ENCODE measurements at places on chromosomes 13 and 19. TPM values are rescaled to one million over a fixed set of nuclear protein-coding genes. Genes with fewer than 3 reads are reported as not detected.

DNA sequence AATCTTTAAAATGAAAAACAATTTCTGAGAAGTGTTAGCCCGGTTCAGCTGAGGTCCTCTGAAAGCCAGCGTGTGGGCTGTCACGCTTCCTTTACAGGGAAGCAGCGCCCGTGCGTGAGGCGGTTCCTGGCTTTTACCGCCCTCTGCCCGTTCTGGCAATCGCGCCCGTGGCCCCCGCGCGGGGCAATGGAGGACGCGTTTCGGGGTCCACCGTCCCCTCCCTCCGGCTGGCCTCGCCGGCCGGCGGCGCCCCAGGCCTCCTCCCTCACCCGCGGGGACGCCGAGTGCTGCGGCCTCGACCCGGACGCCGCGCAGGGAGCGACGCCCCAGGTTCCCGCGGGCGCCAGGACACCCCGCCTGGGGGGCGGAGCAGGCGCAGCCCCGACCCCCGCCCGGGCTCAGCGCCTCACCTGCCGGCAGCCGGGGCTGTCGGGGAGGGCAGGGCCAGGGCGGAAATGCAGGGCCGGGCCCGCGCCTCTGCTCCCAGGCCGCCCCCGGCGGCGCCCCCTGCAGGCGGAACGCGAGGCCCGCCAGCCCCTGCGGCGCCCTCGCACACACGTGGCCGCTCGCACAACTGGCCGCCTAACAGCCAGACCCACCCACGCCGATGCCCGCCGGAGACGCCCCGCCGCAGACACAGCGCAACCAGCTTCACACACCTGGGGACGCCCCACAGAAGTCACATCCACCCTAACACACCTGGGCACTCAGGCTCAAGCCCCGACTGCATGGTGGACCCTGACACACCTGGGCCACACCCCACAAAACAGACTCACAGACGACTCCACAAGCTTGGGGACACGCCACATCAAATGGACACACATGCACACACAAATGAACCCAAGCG lies at the start of gene GGACT:
TSS of gene GGACT (minus strand) at position 459 of the 847 bp plus-strand sequence. CDS start 56,198 bp downstream, outside the sequence.
- no peak for DNase-seq
- H3K4me3 ChIP-seq = peak within 1 kb of the TSS; percentile 86
- no peaks in the 10 kb centered on the region for H3K36me3 ChIP-seq

The IRGC gene
- total RNA-seq = not detected

GRCh38 chr13:83691966-83692365 lies 190.3 kb downstream of the SLITRK1 start:
- DNase-seq = no peak

DNA sequence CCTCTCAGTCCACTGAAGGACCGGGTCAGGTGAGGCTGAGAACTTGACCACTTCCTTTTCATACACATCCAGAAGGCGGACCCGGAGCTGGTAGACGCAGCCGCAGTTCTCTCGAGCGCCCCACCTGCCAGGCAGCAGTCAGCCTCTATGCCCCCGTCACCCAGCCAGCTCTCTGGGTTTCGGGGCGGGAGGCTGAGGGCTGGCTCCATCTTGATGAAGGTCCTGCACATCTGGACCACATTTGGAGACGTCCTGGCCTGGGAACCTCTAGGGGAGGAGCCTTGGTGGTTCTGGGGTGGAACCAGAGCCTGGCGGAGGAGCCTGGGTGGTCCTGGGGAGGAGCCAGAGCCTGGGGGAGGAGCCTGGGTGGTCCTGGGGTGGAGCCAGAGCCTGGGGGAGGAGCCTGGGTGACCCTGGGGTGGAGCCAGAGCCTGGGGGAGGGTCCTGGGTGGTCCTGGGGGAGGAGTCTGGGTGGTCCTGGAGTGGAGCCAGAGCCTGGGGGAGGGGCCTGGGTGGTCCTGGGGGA lies 14.3 kb downstream of the MRPS12 start:
- H3K36me3 ChIP-seq = peaks cover 13% of the 10 kb centered on the region
- no peaks in the 10 kb centered on the region for H3K27me3 ChIP-seq
- H3K4me1 ChIP-seq = peaks cover 7% of the 10 kb centered on the region
- DNase-seq = no peak

DNA sequence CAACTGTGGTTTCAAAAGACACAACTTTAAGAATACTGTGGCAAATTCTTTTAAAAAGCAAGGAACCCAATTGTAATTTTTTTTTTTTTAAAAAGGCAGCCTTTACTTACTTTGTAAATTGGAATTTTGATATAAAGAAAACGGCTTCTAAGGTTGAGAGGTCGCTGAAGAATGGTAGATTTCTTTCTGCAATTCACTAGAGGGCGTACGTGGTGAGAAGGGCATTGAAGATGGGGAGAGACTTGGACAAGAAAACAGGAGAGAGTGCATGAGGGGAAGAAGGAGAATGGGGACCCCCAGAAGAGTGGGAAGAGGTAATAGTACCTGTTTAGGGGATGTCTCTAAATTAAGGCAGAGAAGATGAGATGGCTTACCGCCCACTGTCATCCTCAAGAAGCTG lies 33.5 kb upstream of the PABPC3 start:
- no peak overlapping the region for H3K4me3 ChIP-seq
- no peaks in the 10 kb centered on the region for H3K4me1 ChIP-seq
- peaks cover 13% of the 10 kb centered on the region for H3K27me3 ChIP-seq
- no peaks in the 10 kb centered on the region for H3K36me3 ChIP-seq
- DNase-seq = no peak
- no peak overlapping the region for H3K27ac ChIP-seq

The HOMER3 gene
- 29.5 TPM for total RNA-seq

- peak overlapping the region; percentile 74 for H3K27ac ChIP-seq
- no peak for DNase-seq
- no peaks in the 10 kb centered on the region for H3K36me3 ChIP-seq
- peak overlapping the region; percentile 52 for H3K4me3 ChIP-seq
Measured at GRCh38 chr19:40600570-40601133, 517 bp upstream of the LTBP4 start.

GRCh38 chr19:40464059-40465024 lies 1.2 kb downstream of the BLVRB start:
- H3K4me3 ChIP-seq = peak overlapping the region; percentile 77
- H3K4me1 ChIP-seq = peaks cover 63% of the 10 kb centered on the region
- no peaks in the 10 kb centered on the region for H3K27me3 ChIP-seq
- peak overlapping the region; percentile 93 for H3K27ac ChIP-seq

The ZNF154 gene
- total RNA-seq = 2.5 TPM

The MBD3L3 gene
- not detected for total RNA-seq

DNA sequence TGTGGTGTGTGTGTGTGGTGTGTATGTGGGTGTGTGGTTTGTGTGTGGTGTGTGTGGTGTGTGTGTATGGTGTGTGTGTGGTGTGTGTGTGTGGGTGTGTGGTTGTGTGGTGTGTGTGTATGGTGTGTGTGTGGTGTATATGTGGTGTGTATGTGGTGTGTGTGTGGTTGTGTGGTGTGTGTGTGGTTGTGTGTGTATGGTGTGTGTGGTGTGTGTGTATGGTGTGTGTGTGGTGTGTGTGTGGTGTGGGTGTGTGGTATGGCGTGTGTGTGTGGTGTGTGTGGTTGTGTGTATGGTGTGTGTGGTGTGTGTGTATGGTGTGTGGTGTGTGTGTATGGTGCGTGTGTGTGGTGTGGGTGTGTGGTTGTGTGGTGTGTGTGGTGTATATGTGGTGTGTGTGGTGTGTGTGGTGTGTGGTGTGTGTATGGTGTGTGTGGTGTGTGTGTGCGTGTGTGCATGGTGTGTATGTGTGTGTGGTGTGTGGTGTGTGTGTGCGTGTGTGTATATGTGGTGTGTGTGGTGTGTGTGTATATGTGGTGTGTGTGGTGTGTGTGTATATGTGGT lies 8.7 kb downstream of the SHISA7 start:
- H3K27me3 ChIP-seq = peaks cover 83% of the 10 kb centered on the region
- H3K36me3 ChIP-seq = no peaks in the 10 kb centered on the region
- no peaks in the 10 kb centered on the region for H3K4me1 ChIP-seq
- H3K27ac ChIP-seq = no peak overlapping the region
- no peak for DNase-seq

- no peak overlapping the region for H3K4me3 ChIP-seq
- H3K36me3 ChIP-seq = no peaks in the 10 kb centered on the region
- H3K27ac ChIP-seq = no peak overlapping the region
- H3K4me1 ChIP-seq = peaks cover 10% of the 10 kb centered on the region
Measured at GRCh38 chr19:35090506-35091214, 25.0 kb upstream of the FXYD3 start.

GRCh38 chr13:112669881-112670499 lies 19.8 kb upstream of the ATP11A start:
- no peaks in the 10 kb centered on the region for H3K36me3 ChIP-seq
- no peaks in the 10 kb centered on the region for H3K27me3 ChIP-seq
- H3K27ac ChIP-seq = no peak overlapping the region
- H3K4me3 ChIP-seq = no peak overlapping the region

DNA sequence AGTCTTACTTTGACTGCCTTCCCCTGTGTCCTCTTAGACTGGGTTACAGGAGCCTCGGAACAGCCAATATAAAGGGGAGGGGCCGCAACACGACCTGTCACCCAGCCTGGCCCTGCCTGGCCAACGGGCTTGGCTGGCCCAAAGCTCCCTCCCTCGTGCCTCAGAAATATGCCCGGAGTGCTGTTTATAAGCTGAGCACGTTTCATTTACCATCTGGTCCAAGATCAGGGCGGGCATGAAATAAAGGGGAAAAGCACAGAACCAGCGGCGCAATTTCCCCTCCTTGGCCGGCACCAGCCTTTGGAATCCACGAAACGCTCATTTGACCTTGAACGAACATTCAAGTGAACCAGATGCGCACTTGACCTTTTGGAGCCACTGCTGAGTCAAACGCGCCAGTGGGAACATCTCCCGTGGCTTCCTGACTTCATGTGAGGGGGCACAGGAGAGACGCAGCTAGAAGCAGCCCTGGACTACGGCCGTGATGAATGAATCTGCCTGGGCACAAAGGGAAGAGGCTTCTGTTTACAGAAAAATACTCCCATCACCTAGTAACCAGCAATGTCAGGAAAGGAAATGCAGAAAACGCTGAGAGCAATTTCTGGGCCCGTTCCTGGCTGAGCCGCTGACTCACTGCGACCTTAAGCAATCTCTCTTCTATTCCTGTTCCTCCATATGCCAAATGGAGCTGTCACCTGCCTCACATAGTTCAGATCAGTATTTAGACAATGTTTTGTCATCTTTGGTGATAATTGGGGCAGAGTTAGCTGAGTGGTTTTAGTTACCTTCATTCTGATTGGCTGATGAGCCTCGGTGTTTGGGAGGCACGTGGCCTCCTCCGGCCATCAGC lies 53.3 kb downstream of the RFX2 start:
- H3K36me3 ChIP-seq = no peaks in the 10 kb centered on the region
- DNase-seq = no peak
- peak overlapping the region; percentile 56 for H3K4me3 ChIP-seq

The GFY gene
- total RNA-seq = not detected

DNA sequence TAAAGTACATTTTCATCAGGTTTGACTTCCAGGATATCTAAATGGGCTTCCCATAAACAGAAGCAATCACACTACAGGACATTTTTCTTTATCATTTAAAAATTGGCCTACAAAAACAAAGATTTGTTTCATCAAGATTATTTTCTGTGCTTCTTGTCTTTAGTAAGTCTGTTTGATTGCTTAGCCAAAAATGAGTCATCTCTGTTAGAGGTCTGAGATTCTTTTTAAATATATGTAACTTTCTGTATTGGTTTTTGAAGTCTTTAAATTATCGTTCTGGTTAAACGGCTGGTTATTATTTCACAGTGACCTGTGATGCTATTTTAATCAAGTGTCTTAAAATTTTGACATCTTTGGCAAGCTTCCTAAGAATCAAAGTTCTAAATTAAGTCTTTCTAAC lies 62.7 kb downstream of the SLITRK1 start:
- no peak overlapping the region for H3K4me3 ChIP-seq
- H3K27me3 ChIP-seq = no peaks in the 10 kb centered on the region
- no peak overlapping the region for H3K27ac ChIP-seq
- no peaks in the 10 kb centered on the region for H3K4me1 ChIP-seq
- no peaks in the 10 kb centered on the region for H3K36me3 ChIP-seq
- no peak for DNase-seq

DNA sequence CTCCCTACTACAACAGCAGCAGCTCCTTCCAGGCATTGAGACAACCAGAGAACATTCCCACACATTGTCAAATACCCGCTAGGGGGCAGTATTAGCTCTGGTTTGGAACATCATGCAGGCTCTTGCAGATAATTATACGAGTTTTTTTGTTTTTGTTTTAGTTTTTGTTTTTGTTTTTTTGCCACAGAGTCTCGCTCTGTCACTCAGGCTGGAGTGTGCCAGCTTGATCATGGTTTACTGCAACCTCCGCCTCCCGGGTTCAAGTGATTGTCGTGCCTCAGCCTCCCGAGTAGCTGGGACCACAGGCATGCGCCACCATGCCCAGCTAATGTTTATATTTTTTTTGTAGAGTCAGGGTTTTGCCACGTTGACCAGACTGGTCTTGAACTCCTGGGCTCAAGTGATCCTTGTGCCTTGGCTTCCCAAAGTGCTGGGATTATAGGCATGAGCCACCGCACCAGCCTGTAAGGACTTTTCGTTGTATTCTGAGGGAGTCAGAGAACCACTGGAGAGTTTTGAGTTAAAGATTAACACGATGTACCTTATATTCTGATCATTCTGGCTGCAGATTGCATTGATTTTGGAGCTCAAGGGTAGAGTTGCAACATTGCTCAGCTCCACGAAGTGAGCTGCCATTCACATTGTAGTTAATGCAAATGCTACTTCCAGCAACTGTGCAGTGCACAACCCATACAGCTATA lies 41.7 kb upstream of the CEACAM20 start:
- no peaks in the 10 kb centered on the region for H3K27me3 ChIP-seq

The ZNF649 gene
- 8.1 TPM for total RNA-seq

The BEST2 gene
- total RNA-seq = not detected

- no peaks in the 10 kb centered on the region for H3K36me3 ChIP-seq
- DNase-seq = no peak
- peaks cover 38% of the 10 kb centered on the region for H3K27me3 ChIP-seq
- H3K4me3 ChIP-seq = no peak overlapping the region
Measured at GRCh38 chr13:43792076-43792881, 5.5 kb upstream of the ENOX1 start.

DNA sequence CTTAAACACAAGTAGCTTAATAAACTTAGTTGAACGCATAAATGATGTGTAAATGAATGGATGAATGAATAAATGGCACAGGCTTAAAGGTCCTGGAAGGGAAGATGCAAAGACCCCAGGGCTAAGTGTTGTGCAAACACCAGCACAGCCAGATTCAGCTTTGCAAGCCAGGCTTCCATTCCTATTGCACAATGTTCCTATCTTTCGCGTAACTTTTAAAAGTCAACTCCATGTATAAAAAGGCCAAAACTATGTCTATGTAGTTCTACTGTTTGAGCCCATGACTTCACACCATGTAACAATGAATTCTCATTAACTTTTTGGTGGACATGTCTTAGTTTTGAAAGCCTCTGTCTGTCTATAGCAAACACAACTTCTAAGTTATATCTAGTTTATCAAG lies 226.0 kb downstream of the NALCN start:
- DNase-seq = no peak
- no peak overlapping the region for H3K27ac ChIP-seq
- H3K36me3 ChIP-seq = no peaks in the 10 kb centered on the region

- H3K27me3 ChIP-seq = no peaks in the 10 kb centered on the region
- no peak overlapping the region for H3K4me3 ChIP-seq
- H3K4me1 ChIP-seq = peaks cover 51% of the 10 kb centered on the region
- no peak for DNase-seq
Measured at GRCh38 chr13:50991579-50992521, 82.3 kb downstream of the RNASEH2B start.

GRCh38 chr19:49502866-49503581 lies 6.8 kb downstream of the RPS11 start:
- H3K27ac ChIP-seq = peak overlapping the region; percentile 21
- DNase-seq = no peak
- peaks cover 25% of the 10 kb centered on the region for H3K4me1 ChIP-seq

The FCAR gene
- not detected for total RNA-seq

- no peaks in the 10 kb centered on the region for H3K27me3 ChIP-seq
- H3K4me3 ChIP-seq = no peak overlapping the region
- peaks cover 37% of the 10 kb centered on the region for H3K36me3 ChIP-seq
- H3K4me1 ChIP-seq = no peaks in the 10 kb centered on the region
- DNase-seq = no peak
Measured at GRCh38 chr19:57210381-57210780, 19.1 kb downstream of the ZNF264 start.

The B3GNT3 gene
- 19.4 TPM for total RNA-seq
